SHP77 treated with DMSO at 0.1 percent for 48 hours (cell line): ENCODE measurements at places on chromosomes 16 and 17.

DNA sequence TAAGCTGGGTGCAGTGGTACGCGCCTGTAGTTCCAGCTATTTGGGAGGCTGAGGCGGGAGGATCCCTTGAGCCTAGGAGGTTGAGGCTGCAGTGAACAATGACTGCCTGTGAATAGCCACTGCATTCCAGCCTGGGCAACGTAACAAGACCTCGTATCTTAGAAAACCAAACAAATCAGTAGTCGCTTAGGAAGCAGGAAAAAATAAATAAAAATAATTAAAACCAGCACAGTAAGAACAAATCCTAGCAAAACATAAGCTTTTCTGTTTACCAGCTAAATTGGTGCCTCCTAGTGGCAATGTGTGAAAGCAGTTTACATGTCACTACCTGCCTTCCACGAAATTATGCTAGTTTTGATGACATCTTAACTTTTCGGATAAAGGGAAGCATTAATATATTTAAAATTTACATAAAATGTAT lies 1.3 kb downstream of the ARMC5 start:
- DNase-seq, result peak; percentile 33

DNA sequence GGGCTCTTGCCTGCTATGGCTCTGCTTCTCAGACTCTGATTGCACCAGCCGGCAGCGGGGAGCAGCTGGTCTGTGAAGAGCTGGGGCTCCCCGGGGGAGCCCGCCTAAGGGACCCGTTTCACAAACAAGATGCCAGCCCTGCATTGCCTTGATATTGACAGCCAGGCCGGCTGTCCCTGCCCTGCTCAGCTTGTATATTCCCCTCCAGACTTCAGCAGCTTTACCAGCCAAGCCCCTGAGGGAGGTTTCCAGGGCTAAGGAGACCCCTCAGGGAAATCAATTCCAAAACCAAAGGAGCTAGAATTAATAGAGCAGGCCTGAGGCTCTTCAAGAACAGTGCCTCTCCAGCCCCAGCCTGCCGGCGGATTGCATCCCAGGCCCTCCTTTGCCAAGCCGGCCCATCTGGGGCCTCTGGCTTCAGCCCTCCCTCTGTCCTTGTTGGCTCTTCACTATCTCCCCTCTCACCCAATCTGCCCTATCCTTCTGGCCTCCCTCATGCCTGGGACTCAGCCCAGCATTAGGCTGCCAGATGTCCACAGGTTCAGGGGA lies 5.7 kb downstream of the CALB2 start:
- no peak for DNase-seq

DNA sequence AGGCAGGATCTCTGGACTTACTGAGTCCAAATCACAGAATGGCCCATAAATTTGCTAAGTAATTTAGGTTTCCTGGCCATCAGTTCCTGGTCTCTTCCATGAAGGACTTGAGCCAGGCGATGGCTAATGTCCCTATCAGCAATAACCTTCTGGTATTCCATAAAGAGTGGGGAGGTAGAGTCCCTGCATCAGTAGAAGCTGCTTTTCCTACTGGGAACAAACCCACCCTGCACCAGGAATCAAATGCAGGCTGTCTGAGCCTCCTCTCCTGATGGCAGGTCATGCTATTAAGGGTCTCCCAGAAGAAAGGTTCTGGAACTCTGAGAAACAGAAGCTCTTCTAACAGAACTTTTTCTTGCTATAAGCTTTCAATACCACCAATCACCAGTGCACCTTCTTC lies 1.5 kb upstream of the HPR start:
- no peak for DNase-seq

DNA sequence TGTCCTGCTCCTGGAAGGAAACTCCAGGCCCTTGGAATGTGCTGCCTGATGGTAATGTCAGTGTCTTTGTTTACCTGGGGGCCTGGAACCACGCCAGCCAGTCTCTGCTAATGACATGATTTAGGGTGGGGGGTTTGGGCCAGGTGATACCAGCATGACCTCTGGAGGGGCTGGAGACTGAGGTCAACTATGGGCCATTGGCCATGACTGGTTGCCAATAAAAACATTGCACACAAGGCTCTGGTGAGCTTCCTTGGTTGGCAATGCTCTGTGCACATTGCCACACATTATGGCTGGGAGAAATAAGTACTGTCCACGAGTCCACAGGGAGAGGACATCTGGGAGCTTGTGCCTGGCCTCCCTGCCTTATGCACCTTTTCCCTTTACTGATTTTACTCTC lies 52.5 kb downstream of the LITAF start:
- no peak for DNase-seq

DNA sequence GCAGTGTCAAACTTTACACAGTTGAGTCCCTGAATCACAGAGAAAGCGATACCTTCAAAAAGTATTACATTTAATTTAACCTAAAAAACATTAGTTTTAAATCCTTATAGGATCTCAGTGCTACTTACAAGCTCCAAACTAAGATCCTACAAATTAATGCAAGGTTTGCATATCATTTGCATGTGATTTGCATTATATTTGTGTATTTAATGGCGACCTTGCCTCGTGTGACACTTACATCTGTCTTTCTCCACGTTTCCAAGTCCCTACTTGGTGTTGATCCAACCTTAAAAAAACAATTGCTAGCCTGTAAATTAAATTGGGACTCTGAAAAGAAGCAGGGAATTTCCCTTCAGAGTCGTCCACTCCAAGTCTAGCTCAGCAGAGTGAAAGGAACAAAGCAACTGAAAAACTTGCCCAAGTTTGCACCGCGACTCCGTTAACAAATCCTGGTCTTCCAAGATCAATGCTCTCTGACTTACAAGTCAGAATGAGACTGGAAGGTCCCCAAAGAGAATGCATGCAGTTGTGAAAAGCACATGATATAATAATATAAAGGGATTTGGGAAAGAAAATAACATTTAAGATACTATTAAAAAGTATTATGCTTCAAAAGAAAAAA lies 739 bp upstream of the FAM117A start:
- DNase-seq, result no peak
